Lower leg skin (tissue), 4 donors: ENCODE measurements at places on chromosomes 1 and 21.

GRCh38 chr1:57843760-57844159, 419.9 kb upstream of the DAB1 start:
- no peak for DNase-seq

DNA sequence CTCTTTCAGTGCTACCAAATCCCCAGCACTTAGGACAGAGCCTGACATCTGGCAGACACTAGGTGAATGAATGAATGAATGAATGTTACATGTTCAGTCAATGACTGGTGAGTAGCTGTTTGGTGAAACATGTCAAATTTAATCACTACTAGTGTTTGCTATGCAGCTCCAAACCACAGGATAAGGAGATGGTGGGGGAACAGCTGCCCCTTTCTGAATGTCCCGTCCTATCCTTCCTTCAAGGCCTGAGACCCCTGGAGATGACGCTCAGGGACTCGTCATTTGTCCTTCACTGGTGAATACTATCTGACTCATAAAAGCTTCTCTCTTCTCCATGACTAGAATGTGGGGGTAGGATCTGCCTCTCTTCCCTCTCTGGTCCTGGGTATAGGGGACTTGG, 175.4 kb downstream of the HIVEP3 start:
- DNase-seq: no peak

DNA sequence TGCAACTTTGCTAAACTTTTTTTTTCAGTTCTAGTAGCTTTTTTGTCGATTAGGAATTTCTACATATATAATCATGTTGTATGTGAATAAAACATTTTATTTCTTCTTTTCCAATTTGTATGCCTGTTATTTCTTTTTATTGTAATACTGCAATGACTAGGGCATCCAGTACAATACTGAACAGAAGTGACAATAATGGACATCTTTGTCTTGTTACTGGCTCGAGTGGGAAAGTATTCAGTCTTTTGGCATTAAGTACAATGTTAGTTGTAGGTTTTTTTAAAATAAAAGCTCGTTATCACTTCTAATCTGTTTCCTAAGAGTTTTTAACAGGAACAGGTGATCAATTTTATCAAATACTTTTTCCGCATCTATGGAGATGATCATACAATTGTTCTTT, 9.8 kb downstream of the STPG1 start:
- DNase-seq: no peak

DNA sequence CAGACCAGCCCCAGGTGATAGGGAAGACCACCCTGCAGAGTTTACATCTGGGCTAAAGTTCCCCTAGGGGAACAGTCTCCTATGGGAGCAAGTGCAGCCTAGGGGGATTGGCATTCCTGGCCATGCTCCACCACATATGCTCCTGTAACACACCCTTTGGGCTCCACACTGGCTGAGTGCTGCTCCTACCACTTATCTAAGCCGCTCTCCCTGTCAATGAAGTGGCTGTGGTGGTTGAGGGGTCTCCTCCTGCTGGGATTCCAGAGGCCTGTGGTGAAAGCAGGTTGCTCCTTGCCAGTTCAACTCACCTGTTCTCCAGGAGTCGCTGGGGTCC, 51.1 kb downstream of the COL24A1 start:
- no peak for DNase-seq

- no peak for DNase-seq
Observed at GRCh38 chr1:23546897-23547584, 12.3 kb downstream of the ID3 start.

- DNase-seq: no peak
Observed at GRCh38 chr1:119656410-119656955, 8.4 kb upstream of the ZNF697 start.

- DNase-seq: no peak
Observed at GRCh38 chr1:7574121-7575040, 196.7 kb upstream of the VAMP3 start.

DNA sequence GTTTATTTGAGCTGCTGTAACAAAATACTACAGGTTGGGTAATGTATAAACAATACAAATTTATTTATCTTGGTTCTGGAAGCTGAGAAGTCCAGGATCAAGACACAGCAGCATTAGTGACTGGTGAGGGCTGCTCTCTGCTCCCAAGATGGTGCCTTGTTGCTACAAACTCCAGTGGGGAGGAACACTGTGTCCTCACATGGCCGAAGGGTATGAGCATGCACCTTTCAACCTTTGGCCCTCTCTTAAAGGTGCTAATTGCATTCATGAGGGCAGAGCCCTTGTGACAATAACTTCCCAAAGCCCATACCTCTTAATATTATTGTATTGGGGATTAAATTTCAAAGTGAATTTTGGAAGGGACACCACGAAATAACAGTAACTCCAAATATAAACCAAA, 55.3 kb upstream of the ATP1B1 start:
- no peak for DNase-seq

- no peak for DNase-seq
Observed at GRCh38 chr1:54564312-54565112, 16.5 kb downstream of the ACOT11 start.

- no peak for DNase-seq
Observed at GRCh38 chr1:63099188-63099587, 223.2 kb upstream of the FOXD3 start.

GRCh38 chr1:24381256-24381655, 32.3 kb downstream of the STPG1 start:
- peak; percentile 14 for DNase-seq

- no peak for DNase-seq
Observed at GRCh38 chr1:95431235-95431634, 197.2 kb downstream of the RWDD3 start.

GRCh38 chr1:160987359-160988050, 32.9 kb upstream of the ITLN2 start:
- no peak for DNase-seq

- DNase-seq: no peak
Observed at GRCh38 chr1:114468710-114469468, 42.1 kb downstream of the TRIM33 start.

GRCh38 chr1:37281354-37281753, 193.0 kb upstream of the ZC3H12A start:
- DNase-seq: no peak

DNA sequence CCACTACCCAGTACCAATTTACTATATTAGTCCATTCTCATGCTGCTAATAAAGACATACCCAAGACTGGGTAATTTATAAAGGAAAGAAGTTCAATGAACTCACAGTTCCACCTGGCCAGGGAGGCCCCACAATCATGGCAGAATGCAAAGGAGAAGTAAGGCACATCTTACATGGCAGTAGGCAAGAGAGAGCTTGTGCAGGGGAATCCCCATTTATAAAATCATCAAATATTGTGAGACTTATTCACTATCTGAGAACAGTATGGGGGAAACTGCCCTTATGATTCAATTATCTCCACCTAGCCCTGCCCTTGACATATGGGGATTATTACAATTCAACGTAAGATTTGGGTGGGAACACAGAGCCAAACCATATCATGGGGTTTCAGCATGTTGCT, 6.4 kb downstream of the CD58 start:
- DNase-seq: no peak

DNA sequence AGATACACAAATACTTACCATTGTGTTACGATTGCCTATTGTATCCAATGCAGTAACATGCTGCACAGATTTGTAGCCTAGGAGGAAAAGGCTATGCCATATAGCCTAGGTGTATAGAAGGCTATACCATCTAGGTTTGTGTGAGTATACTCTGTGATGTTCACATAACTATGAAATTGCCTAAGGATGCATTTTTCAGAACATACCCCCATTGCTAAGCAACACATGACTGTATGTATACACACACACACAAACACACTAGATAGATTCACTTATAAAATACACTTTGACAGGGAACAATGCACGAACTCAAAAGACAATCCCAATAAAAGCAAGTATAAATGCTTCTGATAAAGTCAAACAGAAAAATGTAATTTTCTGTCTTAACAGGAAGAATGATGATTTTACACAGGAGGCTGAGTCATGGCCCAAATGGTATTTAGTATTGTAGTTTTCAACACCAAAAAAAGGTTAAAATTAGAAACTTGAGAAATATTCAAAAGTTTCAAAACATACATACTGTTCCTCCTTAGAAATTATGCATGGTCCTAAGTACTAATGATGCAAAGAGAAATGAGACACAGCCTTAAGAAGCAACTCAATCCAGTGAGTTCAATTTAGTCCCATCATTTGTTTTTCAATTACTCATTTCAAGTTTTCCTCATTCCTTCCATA, 12.2 kb downstream of the FH start:
- no peak for DNase-seq

- no peak for DNase-seq
Observed at GRCh38 chr1:30336550-30337323, 386.6 kb downstream of the MATN1 start.

GRCh38 chr1:194026422-194026821, 840.0 kb upstream of the B3GALT2 start:
- DNase-seq: no peak

GRCh38 chr1:25716320-25716719, 83.7 kb upstream of the SELENON start:
- DNase-seq: no peak

- DNase-seq: peak; percentile 52
Observed at GRCh38 chr1:33175865-33176264, 6.0 kb downstream of the TRIM62 start.
